HS-27A (cell line): ENCODE measurements at places on chromosomes 7 and 10.

- DNase-seq: no peak
These were observed 85.8 kb upstream of the PRKCQ start for GRCh38 chr10:6665847-6666246.

- no peak for DNase-seq
These were observed 108.5 kb upstream of the C7orf33 start for GRCh38 chr7:148481971-148482626.

DNA sequence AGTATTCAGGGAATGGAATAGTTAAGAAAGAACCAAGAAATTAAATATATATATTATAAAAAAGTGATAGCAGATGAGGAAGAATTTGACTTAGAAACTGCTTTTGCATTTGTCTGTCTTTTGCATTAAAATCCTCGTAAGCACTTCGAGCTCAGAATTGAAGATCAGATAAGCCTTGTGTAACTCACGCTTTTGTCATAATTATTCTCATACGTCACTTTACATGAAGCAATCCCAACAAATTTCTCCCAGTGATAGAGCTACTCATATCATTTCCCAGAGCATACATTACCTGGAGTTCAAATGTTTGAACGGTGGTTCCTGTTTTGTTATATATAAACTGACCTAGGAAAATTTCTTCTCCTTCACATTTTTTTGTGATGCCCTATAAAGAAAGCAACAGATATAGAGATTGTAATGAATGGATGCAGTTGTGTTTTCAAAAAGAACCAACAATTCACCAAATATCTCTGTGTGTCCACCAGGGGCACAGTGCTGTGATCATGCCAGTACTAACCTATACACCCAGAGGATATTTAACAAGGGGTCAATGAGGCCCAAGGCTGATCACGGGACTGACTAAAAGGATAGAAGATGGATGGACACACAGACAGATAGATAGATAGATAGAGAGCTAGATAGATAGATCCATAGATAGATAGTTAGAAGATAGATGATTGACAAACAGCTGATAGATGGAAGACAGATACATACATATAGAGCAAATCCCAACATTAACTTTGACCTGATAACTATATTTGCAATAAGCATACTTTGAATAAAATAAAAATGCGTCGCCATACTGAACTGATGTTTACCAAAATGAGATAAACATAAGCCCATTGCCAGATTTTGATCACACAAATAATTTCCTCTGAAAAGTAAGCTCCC lies 9.3 kb upstream of the HUS1 start:
- DNase-seq: no peak

GRCh38 chr7:15487896-15488295 lies 73.9 kb downstream of the AGMO start:
- no peak for DNase-seq
